ENCODE measurements at places on chromosomes 2 and 18.

DNA sequence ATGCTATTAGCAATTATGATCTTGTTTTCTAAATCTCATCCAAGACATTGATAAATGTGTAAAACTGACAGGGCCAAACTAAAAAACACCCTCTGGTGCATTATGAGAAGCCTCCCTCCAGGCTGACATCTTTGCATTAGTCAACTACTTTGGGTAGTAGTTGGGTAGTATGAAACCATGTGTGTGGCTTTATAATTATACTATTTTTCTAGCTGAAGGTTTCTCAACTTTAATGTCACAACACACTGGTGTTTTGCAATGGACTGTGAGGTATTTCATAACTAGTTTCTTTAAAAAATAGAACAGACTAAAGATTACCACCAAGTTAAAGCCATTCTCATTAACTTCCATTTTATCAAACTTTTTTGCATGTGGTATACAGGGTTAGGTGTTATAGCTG is 73.1 kb upstream of the RBMS1 start:
- no peak for DNase-seq

- no peak for DNase-seq
Measured at GRCh38 chr2:36677386-36677785, 19.1 kb upstream of the VIT start.

GRCh38 chr2:196435189-196435588 is 204.3 kb upstream of the CCDC150 start:
- no peak for DNase-seq

- DNase-seq: no peak
Measured at GRCh38 chr18:10371165-10371564, 83.3 kb upstream of the APCDD1 start.
